ENCODE measurements at places on chromosomes 11 and 22. TPM values are rescaled to one million over a fixed set of nuclear protein-coding genes. Genes with fewer than 3 reads are reported as not detected.

The ASRGL1 gene
- 6.8 TPM for total RNA-seq

The SYCE3 gene
- not detected for total RNA-seq

The RTN4RL2 gene
- total RNA-seq, result 0.36 TPM

The KRTAP5-1 gene
- not detected for total RNA-seq

The TXN2 gene
- total RNA-seq, result 117 TPM

The DCHS1 gene
- 0.40 TPM for total RNA-seq

The TMEM126B gene
- 58.9 TPM for total RNA-seq

The MMP11 gene
- total RNA-seq, result 0.74 TPM

The RAB36 gene
- 1.0 TPM for total RNA-seq

The SEPTIN3 gene
- total RNA-seq, result 0.36 TPM

The CRYBB3 gene
- total RNA-seq, result not detected

The OR4C3 gene
- not detected for total RNA-seq
